ENCODE measurements at places on chromosomes 2 and 18.

GRCh38 chr2:50606860-50607259 is 425.1 kb downstream of the NRXN1 start:
- no peak for DNase-seq

- DNase-seq = no peak
Measured at GRCh38 chr2:53515435-53516332, 251.9 kb upstream of the CHAC2 start.

GRCh38 chr2:23513872-23514793 is 129.2 kb downstream of the KLHL29 start:
- no peak for DNase-seq

DNA sequence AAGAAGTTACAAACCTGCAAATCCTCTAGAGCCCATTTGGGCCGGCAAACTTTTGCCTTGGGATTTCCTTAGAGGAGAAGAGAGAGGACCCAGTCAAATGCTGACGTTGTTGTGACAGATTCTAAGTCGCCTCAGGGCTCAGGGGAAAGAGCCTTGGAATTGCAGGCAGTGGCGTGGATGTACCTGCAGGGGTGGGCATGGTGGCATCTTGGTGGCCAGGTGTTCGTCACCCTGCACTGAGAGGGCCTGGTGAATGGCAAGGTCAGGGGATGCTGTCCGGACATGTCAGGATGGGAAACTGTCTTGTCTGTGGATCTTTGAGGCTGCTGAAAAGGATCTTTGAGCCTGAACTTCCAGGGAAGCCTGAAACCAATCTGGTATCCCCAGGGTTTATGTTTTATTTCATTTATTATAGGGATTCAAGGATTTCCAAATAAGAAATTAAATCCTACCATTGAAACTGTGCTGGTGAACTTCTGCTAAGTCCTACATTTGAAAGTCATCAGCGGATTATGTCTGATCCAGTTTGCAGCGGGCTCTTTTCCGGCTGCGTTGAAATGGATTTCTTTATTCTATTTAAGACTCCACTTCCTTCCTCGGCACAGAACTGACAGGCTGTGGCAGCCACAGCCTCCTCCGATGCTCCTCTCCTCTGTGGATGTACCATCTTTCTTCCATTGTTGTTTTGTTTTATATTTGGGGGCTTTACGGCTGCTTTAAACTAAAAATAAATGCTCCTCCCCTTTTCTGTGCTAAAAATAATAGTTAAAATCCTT is 207.6 kb downstream of the AGAP1 start:
- no peak for DNase-seq

GRCh38 chr2:128710729-128711128 is 392.1 kb upstream of the HS6ST1 start:
- no peak for DNase-seq

DNA sequence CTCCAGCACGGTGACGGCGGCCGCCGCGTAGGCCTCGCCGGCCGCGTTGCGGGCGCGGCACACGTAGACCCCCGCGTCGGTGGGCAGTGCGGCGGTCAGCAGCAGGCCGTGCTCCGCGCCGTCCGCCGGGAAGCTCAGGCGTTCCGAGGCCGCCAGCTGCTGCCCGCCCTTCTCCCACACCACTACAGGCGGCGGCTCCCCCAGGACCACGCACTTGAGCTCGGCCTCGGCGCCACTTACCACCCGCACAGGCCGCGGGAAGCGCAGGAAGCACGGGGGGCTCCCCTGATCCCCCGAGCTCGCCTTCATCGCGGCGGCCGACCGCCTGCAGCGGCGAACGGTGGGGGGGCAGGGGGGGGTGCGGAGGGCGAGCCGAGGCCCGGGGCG is 422 bp downstream of the OBSL1 start:
- DNase-seq = no peak

GRCh38 chr2:200814276-200814815 is 2.6 kb downstream of the BZW1 start:
- DNase-seq = no peak

- DNase-seq = no peak
Measured at GRCh38 chr2:12226653-12227052, 480.2 kb downstream of the LPIN1 start.

DNA sequence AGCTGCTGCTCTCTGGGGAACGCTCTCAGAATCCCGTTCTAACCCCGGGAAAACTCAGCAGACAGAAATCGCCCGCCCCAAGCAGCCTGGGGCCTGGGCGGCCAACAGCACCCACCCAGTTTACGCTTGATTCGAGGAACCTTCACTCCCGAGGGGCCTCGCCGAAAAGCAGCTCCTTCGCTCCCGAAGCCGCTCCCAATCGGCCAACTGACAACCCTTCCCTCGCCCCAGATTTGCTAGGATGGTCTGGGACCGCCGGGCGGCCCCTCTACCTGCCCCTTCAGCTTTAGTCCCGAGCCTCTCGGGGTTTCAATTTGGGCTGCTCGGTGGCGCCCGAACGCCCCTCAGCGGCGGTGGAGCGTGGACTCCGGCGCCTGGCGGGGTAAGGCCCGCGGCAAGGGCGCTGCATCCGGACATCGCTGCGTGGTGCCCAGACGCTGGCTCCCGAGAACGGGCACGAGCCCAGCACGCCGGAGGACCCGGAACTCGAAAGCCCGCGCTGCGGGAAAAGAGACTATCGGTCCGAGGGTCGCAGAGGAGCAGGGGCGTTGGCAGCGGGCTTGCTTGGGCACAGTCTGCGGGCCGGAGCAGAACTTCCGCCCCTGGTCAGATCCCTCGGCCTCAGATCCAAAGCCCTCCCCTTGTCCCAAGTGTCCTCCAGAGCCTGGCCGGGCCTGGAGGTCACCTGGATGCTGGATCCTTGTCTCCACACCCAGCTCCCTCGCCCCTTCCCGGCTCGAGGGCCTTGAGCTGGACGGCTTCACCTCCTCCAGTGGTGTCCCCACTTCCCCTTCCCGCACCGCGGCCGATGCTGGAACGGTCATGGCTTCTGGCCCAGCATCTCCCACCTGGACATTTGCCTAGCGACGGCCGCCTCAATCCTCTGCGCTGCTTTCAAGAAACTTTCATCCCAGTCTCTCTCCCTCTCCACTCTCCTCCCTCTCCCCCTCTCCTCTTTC is 3.0 kb upstream of the OTX1 start:
- no peak for DNase-seq

GRCh38 chr2:5849562-5849961 is 157.4 kb downstream of the SOX11 start:
- no peak for DNase-seq
